Germinal center (tissue), 1 donor: ENCODE measurements at places on chromosomes 12 and 14.

DNA sequence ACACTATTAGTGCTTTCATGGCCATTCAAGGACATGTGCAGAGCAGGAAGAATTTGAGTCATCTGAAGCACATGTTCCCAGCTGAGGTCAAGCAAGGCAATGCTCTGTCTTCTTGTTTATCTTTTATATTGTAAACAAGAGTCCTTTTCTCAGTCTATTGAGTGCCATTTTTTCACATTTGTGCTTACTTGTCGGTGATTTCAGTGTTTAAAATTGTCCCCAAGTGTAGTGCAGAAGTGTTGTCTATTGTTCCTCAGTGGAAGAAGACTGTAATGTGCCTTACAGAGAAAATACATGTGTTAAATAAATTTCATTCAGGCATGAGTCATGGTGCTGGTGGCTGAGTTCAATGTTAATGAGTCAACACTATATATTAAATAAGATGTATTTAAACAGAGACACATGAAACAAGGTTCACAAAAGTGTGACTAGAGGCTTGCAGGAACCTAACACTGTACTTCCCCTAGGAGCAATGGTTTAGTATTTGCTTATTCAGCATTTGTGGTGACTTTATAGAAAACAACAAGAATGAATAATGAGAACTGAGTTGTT lies 391.1 kb downstream of the LRIG3 start:
- no peak for DNase-seq

GRCh38 chr14:102363182-102363943 lies 622 bp downstream of the TECPR2 start:
- peak; percentile 35 for DNase-seq

- DNase-seq, result no peak
Observed at GRCh38 chr12:95386051-95386450, 87.9 kb upstream of the METAP2 start.

- no peak for DNase-seq
Observed at GRCh38 chr12:81998761-81999378, 239.7 kb upstream of the PPFIA2 start.

DNA sequence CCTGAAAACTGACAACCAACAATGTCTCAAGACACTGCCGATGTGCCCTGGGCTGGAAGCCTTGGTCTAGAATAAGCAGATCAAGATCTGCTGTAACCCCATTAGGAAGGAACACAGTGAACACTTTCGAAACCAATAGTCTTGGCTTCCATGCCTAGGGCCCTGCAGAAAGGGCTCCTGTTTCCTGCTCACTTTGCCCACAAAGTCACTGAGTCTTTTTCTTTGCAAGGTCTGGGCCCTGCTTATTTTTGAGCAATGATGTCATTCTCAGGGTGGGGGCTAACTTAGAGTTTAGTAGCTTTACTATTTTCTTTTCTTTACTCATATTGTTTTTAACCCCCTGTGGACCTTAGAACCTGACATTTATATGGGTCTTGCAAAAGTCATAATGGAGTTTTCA lies 704.2 kb upstream of the TMEM132C start:
- DNase-seq, result no peak

DNA sequence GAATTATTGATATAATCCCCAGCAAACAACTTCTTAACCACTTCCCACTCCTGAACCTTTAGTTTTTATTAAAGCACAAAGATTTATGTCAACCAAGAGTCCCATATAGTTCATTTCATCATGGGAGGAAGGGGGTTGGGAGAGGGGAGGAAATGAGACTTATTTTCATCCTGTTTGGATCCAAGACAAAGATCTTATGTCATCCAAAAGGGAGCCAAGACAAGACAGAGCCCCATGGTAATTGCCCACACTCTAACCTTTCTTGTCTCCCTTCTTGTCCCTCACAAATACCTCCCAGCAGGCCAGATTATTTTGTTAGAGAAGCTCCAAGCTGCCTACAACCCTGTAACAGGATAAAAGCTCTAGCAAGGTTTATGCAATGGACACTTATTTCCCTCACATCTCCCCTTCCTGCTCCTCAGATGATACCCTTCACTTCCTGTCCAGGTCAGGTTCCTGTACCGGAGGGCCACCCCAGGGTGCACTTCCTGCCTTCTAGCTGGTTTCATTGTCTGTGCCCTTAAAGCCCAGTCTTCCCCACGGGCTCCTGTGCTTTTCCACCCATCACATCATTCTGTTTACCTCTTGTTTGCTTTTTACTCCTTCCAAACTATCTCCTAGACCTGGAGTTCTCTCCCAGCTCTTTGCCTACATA lies 123.7 kb upstream of the MDM1 start:
- no peak for DNase-seq

- DNase-seq, result no peak
Observed at GRCh38 chr12:92141591-92142121, 4.0 kb downstream of the BTG1 start.

GRCh38 chr12:46265734-46266133 lies 3.1 kb downstream of the SLC38A1 start:
- DNase-seq, result no peak
